Caudate nucleus (tissue), 63 donors: ENCODE measurements at places on chromosomes 3 and 15.

GRCh38 chr3:13549623-13550422 is 898 bp downstream of the FBLN2 start:
- no peak for DNase-seq

- no peak for DNase-seq
Observed at GRCh38 chr15:80615783-80616391, 79.2 kb upstream of the ABHD17C start.

DNA sequence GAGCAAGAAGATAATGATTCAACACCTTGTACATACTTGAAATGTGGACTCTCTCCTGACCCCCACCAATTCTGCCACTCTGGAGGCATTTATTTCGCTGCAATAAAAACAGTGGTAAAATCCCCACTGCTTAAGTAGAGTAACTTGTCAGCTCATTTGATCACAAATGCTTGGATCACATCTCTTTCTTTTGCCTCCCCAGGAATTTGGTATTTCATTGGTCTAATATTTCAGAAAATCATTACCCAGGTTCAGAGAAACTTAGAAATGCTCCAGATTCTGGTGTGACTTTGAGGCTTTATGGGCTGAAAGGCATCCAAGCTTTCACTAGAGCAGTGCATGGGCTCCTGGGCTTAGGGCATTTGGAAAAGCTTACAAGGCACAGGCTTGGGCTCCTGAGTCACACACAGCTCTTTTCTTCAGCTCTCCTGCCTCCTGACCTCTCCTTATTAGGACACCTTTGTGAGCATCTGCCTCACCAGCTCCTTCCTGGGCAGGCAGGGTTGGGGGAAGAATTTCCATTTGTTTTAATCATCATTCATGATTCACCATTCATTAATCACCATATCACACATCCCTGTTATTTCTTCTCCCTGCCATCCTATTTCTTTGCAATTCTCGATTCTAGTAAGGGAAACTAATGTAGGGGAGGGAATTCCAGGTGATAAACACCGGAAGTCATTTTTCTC is 22.5 kb downstream of the CDCP1 start:
- DNase-seq: no peak

DNA sequence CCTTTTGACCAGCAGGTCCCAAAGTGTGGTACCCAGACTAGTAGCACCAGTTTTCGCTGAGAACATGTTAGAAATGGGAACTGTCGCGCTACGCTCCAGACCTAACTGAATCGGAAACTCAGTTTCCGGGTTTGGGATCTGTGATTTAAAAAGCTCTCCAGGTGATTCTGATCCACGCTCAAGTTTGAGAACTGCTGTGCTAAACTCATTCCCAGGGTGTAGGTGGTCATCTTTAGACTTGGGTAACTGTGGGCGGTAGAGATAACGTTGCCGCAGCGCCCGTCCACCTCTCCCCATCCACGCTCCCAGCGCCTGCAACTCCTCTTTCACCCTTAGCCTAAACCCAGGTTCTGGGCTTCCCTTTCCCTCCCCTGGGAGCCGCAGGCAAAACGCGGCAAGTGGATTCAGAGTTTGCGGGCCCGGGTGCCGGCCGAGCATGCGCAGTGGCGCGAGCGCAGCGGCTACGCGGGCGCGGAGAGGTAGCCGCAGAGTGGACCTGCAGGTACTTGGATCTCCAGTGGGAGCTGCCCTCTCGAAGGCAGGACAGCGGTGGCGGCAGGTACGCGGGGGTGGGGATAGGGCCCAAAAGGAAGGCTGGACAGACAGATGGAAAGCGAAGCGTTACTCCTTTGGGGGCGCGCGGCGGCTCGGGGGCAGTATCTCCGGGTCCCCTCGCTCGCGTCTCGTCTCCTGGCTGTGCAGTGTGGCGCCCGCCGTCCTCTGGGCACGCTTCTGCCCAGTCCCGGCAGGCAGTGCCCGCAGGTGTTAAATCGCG is at the start of gene PLS1:
Gene PLS1, plus strand, starts transcription at position 443 of the 775 bp plus-strand sequence. CDS start 67,845 bp downstream, outside the sequence.
- peak; percentile 74 for DNase-seq

DNA sequence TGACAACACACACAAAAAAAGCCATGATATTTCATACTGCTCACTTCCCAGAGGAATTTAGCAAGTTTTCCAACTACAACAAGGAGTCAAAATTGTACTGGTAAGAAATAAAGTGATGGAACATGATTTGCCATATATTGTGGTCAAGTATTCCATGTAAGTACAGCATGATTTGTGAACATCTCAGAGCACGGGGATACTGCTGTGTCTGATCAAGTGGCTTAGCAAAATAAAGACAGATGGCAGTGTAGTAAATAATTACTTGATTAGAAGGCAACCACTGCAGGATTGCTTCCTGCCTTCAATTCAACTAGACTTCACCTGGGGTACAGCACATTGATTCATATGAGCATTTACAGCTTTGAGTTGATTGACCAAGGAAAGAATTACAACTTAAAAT is 51.6 kb upstream of the DUT start:
- DNase-seq: no peak

DNA sequence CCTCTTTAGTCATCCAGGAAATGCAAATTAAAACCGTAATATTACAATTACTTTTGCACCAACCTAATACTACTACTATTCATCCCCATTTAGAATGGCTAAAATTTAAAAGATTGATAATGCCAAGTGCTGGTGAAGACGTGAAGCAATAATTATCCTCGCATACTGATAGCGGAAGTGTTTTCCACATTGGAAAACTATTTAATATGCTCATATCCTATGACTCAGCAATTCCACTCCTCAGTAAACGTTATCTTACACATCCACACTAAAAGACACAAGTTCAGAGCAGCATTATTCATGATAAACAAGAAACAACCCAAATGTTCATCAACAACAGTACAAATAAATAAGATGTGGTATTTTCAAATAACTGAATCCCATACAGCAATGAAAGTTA is 70.6 kb downstream of the VPS13C start:
- no peak for DNase-seq

GRCh38 chr15:100033140-100033857 is 300.1 kb upstream of the LYSMD4 start:
- no peak for DNase-seq

GRCh38 chr3:155302481-155302880 is 9.0 kb upstream of the STRIT1 start:
- no peak for DNase-seq

DNA sequence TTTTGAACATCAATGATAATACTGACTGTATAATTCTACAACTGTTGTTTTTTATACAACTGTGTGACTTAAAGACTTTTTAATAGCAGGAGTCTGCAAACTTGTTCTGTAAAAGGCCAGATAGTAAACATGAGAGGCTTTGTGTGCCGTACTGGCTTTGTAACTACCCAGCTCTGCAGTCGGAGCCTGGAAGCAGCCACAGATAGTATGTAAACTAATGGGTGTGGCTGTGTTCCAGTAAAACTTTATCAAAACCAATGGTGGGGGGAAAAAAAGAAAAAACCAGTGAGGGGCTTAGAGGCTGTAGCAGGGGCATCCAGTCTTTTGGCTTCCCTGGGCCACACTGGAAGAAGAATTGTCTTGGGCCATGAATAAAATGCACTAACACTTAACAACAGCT is 11.9 kb downstream of the ASB7 start:
- no peak for DNase-seq

GRCh38 chr3:175073219-175073905 is 214.2 kb downstream of the NAALADL2 start:
- no peak for DNase-seq

- DNase-seq: no peak
Observed at GRCh38 chr3:81788610-81789009, 27.2 kb upstream of the GBE1 start.

DNA sequence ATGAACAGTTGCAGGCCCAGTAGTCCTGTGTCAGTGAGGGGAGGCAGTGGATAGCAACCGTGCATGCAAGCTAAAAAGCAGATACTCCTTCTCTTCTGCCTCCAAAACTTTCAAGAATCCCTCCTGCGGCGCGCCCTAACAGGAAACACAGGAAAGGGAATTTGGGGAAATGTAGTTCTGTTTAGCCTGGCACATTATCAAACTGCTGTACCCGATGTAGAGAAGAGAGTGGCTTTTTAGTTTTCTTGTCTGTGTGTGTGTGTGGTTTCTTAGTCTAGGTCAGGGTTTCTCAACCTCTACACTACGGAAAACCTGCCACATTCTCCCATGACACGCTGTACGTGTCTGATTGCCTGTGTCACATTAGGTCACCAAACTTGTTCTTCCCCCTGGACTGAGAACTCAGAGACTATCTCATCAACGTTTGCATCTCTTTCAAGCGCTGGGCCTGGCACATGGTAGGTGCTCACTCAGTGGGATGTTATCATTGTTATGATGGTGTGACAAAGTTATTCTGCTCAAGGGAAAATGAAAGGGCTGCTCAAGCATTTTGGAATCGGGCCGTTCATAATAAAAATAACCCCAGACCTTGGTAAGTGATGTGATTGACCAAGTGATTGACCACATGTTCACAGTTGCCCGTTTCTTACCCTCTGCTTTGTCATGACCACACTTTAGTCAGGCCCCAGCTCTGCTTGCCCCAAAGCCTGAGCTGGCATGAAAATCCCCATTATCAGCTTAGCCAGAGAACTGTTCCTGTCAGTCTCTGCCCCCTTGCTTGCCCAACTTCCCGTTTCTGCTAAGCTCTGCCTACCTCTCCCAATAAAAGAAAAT is 33.2 kb downstream of the TM4SF4 start:
- DNase-seq: no peak

DNA sequence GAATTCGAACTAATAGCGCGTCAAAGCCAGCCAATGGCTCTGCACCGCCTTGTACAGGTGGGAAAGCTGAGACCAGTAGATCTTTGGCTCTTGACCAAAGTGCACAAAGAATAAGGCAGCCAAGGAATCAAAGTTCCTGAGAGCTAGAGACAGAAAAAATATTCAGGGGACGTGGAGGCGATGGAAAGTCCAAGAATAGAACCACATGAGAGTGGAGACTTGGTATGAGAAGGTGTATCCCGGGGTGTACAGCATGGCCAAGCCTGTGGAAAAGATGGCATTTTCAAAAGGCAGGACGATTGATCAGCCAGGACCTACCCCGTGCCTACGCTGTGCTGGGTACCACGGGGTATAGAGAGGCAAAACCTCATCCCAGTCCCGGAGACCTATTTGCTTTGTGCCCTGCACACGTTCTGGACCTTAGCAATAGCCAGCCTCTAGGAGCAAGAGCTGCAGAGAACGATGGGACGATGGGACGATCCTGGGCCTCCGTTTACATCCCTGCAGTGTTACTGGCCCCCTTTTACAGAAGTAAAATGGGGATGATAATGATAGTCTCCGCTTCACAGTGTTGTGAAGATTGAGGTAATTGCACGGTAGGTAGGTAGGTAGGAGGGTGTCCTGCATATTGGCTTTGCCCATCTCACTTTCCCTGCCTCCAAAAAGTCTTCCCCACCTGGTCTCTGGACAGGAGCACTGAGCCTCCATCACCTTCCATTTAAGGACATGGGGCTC is 583 bp upstream of the RBSN start:
- no peak for DNase-seq

GRCh38 chr3:141087778-141088130 is 36.6 kb downstream of the SPSB4 start:
- no peak for DNase-seq

GRCh38 chr3:5271372-5271683 is 83.8 kb downstream of the EDEM1 start:
- DNase-seq: no peak

DNA sequence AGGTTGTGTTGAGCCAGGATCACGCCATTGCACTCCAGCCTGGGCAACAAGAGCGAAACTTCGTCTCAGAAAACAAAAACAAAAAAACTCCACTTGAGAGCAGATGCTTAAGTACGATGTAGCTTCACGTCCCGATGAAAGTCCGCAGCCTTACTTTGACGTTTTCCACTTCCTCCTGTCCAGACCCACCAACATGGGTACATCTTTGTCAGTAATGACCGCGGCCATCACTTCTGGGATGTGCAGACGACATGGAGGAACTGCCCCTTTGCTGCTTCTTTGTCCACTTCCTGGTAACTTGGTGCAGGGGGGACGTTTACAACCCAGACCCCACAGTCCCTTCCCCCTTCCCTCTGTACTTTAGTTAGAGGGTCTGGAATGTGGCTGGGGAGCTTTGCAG is 48.7 kb downstream of the CRABP1 start:
- no peak for DNase-seq

DNA sequence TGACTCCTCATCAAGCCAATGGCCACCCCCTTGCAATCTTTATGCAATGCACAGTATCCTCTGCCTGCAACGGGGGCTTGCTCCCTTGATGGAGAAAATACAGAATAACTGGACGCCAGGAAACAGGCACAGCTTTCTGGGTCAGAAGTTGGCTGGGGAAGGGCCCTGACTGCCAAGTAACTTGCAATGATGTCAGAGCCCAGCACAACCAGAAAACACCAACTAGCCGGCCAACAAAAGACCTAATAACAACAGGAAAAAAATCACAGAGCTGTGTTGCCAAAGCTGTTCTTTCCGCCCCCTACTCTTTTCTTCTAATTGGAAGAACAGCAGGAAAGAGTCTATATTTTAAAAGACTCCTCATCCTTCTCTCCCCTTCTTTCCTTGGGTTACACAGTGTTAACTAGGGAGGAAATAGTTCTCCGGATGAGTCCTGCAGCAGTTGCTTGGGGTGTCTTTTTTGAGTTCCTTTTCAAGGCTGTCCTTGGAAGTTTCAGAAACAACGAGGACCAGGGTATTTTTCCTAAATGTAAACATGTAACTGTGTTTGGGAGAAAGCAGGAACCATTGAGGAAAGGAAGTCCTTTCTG is 1.4 kb upstream of the SEMA6D start:
- DNase-seq: no peak

- no peak for DNase-seq
Observed at GRCh38 chr15:28873006-28873405, 12.8 kb upstream of the APBA2 start.

- no peak for DNase-seq
Observed at GRCh38 chr3:43747641-43748040, 56.9 kb downstream of the ABHD5 start.

GRCh38 chr15:63615935-63616334 is 18.7 kb downstream of the FBXL22 start:
- DNase-seq: no peak

DNA sequence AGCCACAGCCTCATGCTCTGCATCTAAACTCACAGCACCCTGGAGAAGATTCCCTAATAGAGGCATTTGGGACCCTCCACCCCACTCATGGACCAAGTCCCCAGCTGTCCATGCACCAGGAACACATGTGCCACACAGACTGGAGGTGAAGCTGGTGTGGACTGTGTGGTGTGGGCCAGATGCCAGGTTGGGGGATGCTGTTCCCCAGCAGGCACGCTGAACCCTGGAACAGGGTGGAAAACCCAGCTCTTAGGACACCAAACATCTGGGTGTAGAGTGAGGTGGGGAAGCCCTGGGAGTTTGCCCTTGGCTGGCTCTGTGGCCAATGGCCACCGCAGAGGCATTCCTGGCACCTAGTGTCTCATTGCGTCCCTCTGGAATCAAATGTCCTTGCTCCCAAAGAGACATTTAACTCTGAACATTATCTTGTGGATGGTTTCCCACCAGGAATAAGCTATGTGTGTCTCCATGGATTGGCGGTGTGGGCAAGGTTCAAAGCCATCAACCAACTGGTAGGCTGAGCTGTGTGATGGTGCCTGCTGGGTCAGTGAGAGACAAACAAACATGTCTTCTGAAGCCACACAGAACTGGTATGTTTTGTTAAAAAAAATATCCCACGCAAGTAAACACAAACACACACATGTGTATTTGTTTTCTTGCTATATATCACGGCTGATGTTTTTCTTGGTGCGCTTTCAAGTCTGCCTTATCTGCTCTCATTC is 65.0 kb downstream of the EXOG start:
- DNase-seq: no peak

- DNase-seq: no peak
Observed at GRCh38 chr15:73927003-73927475, 777 bp downstream of the LOXL1 start.
